ENCODE measurements at places on chromosomes 6 and 20. TPM values are rescaled to one million over a fixed set of nuclear protein-coding genes. Genes with fewer than 3 reads are reported as not detected.
A peak's percentile ranks its signal among the peaks of the same experiment; 100 is the strongest.

Gene PACRG
- polyA plus RNA-seq, result 1.3 TPM

Gene TMEM217
- 1.7 TPM for polyA plus RNA-seq

Gene DCDC2
- polyA plus RNA-seq, result 0.18 TPM

Gene MAFB
- polyA plus RNA-seq, result 12.4 TPM

DNA sequence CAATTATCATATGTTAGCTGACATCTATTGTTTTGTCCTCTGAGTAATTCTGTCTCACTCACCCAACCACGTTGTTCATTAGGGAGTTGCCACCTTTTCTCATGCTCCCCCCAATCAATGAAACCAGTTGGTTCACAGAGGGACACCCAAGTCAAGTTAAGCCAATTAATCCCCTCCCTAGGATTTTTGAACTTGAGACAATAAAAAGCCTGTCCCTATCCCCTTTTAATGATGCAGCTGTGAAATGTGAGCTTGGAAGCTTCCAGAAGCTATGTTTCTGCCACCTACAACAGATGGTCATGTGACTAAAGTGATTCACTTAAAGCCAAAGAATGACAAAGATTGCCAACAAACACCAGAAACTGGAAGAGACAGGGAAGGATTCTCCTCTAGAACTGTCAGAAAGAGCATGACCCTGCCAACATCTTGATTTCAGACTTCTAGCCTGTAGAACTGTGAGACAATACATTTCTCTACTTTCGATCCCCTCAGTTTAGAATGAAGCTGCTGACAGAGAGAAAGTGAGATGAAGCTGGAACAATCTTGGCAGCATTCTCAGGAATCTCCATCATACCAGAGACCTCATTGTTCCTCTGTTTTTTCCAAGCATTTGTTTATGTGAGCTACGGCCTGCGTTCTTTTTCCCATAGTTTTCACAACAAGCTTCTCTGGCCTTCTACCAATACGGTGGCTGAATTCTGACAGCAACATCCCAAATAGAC, 57.8 kb upstream of the TPD52L1 start:
- no peaks in the 10 kb centered on the region for H3K36me3 ChIP-seq
- H3K4me3 ChIP-seq, result no peak overlapping the region
- no peak for DNase-seq
- H3K27me3 ChIP-seq, result no peaks in the 10 kb centered on the region
- peaks cover 3% of the 10 kb centered on the region for H3K4me1 ChIP-seq

DNA sequence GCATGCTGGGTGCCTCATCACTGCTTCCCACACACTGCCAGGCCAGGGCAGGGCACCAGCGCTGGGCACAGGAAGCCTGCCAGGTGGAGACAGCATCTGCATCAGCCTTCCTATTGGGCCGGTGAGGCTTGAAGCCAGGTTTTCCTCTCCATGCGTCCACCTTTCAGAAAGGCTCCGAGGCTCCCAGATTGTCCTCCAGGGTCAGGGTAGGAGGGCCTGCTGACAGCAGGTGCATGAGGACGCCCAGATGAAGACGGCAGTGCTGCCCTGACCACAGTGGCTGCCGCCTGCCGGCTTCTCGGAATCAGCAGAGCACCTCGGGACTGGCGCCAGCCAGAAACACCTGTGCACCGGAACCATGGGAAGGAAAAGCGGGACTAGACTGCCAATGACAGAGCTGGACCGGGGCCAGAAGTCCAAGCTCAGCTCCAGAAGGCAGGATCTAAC, 170.5 kb upstream of the CST7 start:
- no peaks in the 10 kb centered on the region for H3K27me3 ChIP-seq
- no peak overlapping the region for H3K27ac ChIP-seq
- no peak for DNase-seq
- no peak overlapping the region for H3K4me3 ChIP-seq
- no peaks in the 10 kb centered on the region for H3K36me3 ChIP-seq

DNA sequence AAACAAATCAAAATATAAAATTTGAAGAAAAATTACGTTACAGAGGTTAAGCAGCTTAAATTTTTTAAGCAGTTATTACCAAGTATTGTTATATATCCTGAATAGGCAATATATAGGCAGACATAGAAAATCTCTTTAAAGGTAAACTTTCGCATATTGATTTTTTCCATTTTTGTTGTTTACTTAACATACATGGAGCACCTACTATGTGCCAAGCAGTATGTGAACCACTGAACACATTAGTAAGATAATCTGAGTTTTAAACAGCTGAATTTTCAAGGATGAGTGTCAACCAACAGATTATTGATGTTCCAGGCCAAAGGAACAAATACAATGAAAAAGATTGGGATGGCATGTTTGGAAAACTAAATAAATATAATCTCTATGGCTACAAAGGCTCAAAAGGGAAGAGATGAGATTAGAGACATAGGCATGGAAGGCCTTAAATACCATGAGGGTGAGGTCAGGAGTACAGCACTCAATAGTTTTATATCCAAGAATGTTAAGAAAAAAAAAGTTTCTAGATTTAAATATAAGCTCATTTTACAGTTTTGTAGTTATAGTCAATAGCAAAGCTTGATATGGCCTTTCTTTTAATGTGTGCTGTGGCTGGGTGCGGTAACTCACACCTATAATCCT, 277.5 kb downstream of the PTPRK start:
- DNase-seq, result no peak
- no peak overlapping the region for H3K4me3 ChIP-seq
- H3K36me3 ChIP-seq, result no peaks in the 10 kb centered on the region
- H3K27ac ChIP-seq, result no peak overlapping the region
- no peaks in the 10 kb centered on the region for H3K27me3 ChIP-seq

DNA sequence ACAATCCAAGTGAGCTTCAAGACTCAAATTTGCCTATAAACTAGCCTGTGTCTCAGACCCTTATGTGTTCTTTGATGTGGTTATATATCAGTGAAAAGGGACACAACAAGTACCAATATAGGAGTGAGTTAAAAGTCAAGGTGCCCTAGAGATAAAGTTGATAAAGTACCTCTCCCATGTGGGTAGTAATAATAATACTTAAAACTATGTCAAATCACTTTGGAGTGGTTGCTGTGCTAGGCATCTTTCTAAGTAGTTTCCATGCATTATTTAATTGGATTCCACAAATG, 100.4 kb downstream of the BMP5 start:
- DNase-seq, result no peak
- no peaks in the 10 kb centered on the region for H3K4me1 ChIP-seq
- H3K36me3 ChIP-seq, result no peaks in the 10 kb centered on the region

GRCh38 chr6:99559057-99559456, 9.4 kb downstream of the CCNC start:
- no peak for DNase-seq
- H3K27ac ChIP-seq, result no peak overlapping the region
- no peaks in the 10 kb centered on the region for H3K27me3 ChIP-seq

DNA sequence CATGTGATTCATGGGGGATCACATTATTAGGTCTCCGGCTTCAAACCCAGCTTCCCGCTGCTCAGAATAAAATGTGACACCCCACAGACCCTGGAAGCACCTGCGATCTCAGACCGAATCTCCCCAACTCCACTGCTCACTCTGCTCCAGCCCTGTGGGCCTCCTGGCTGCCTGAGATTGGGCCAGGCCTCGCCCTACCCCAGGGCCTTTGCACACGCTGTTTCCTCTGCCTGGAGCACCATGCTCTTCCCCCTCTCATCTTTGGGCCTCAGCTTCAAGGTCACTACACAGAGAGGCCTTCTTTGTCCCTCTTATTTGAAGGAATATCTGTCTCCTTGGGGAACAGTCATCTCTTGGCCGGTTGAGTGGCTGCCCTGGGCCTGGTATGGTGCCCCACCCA, 48.8 kb downstream of the RBM38 start:
- no peaks in the 10 kb centered on the region for H3K4me1 ChIP-seq
- no peak overlapping the region for H3K4me3 ChIP-seq
- no peak for DNase-seq
- H3K27me3 ChIP-seq, result no peaks in the 10 kb centered on the region

- no peaks in the 10 kb centered on the region for H3K4me1 ChIP-seq
- no peaks in the 10 kb centered on the region for H3K36me3 ChIP-seq
- no peak for DNase-seq
- no peak overlapping the region for H3K27ac ChIP-seq
Measured at GRCh38 chr6:37074053-37074827, 68.8 kb downstream of the FGD2 start.

GRCh38 chr6:154441995-154442310, 68.5 kb downstream of the CNKSR3 start:
- H3K4me3 ChIP-seq, result no peak overlapping the region
- no peaks in the 10 kb centered on the region for H3K36me3 ChIP-seq
- H3K4me1 ChIP-seq, result no peaks in the 10 kb centered on the region
- DNase-seq, result no peak
- no peak overlapping the region for H3K27ac ChIP-seq

DNA sequence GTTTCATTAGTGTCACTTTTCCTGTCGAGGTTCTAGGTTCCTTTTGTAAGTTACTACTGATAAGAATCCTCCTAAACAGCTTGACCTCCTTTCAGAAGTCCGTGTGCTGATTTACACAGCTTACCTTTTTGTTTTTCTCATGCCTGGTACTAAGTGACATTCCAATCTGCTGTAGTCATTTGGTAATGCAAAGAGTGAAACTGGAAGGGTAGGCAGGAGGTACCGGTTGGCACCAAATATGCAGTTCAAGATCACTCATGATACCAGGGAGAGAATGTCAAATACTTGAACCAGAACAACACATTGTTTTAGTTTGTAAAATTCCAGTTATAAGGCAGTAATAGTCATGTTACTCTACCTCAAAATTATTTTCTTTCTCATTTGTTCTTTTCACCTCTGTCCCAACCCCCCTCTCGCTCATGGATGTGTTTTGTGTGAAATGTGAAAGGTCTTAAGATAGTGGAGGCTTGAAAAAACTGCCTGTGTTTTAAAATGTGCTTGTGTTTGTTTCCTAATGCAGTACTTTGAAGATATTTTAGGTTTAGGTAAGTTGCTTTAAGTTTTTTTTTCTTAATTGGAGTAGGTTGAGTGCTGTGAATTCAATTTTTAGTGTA, 23.2 kb downstream of the AFDN start:
- no peaks in the 10 kb centered on the region for H3K36me3 ChIP-seq
- H3K27me3 ChIP-seq, result no peaks in the 10 kb centered on the region
- DNase-seq, result no peak
- H3K27ac ChIP-seq, result peak overlapping the region; percentile 26

- no peaks in the 10 kb centered on the region for H3K36me3 ChIP-seq
- H3K4me1 ChIP-seq, result peaks cover 24% of the 10 kb centered on the region
- H3K4me3 ChIP-seq, result no peak overlapping the region
Measured at GRCh38 chr20:31573555-31574321, 31.4 kb upstream of the ID1 start.

DNA sequence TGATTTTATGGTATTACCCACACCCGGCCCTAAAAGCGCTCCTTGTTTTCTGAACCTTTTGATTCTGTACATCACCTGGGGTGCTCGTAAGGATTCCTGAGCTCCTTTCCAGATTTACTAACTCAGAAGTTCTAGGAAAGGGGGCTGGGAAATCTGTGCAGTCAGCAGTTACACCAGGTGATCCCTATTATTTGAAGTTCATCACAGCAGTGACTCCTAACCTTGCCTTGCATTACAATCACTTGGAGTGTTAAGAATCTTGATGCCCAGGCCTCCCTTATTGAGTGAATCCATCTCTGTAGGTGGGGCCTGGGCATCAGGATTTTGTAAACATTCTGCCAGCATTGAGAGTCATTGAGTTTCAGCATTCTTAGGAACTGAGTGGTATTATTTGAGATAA, 44.7 kb downstream of the BMP6 start:
- no peaks in the 10 kb centered on the region for H3K36me3 ChIP-seq
- no peak overlapping the region for H3K4me3 ChIP-seq
- no peaks in the 10 kb centered on the region for H3K27me3 ChIP-seq
- H3K27ac ChIP-seq, result no peak overlapping the region
- DNase-seq, result no peak

GRCh38 chr6:48959251-48960060, 503.6 kb downstream of the MMUT start:
- no peak overlapping the region for H3K27ac ChIP-seq
- no peaks in the 10 kb centered on the region for H3K27me3 ChIP-seq
- no peaks in the 10 kb centered on the region for H3K4me1 ChIP-seq
- no peak for DNase-seq
